ENCODE measurements at places on chromosomes 5 and 9.

- DNase-seq = no peak
These were observed 15.1 kb downstream of the ABCA2 start for GRCh38 chr9:137012694-137013570.

GRCh38 chr9:27599102-27599869, 26.0 kb upstream of the C9orf72 start:
- peak; percentile 63 for DNase-seq

- no peak for DNase-seq
These were observed 19.5 kb downstream of the TTF1 start for GRCh38 chr9:132387133-132387532.

DNA sequence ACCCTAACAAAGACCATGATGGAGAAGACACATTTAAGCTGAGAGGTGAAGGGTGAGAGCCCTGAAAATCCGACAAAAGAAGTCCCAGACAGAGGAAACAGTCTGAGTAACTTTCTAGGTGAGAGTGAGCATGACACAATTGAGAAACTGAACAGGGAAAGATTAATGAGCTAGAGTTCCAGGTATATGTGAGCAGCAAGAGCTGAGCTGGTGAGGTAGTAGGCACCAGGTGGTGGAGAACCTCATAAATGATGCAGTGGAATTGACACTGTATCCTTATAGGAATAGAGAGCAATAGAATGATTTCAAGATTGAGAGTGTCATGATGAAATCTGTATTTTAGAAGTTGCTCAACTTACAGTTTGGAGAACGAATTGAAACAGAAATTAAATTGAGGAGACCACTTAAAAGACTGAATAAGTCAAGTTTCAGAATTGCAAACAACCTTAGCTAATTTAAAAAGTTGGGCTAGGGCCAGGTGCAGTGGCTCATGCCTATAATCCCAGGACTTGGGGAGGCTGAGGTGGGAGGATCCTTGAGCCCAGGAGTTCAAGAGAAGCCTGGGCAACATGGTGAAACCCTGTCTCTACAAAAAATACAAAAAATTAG, 89.8 kb downstream of the NREP start:
- no peak for DNase-seq

- peak; percentile 76 for DNase-seq
These were observed 21.1 kb downstream of the FAM219A start for GRCh38 chr9:34437006-34437925.

GRCh38 chr9:89843591-89843990, 238.8 kb downstream of the GADD45G start:
- DNase-seq = no peak

DNA sequence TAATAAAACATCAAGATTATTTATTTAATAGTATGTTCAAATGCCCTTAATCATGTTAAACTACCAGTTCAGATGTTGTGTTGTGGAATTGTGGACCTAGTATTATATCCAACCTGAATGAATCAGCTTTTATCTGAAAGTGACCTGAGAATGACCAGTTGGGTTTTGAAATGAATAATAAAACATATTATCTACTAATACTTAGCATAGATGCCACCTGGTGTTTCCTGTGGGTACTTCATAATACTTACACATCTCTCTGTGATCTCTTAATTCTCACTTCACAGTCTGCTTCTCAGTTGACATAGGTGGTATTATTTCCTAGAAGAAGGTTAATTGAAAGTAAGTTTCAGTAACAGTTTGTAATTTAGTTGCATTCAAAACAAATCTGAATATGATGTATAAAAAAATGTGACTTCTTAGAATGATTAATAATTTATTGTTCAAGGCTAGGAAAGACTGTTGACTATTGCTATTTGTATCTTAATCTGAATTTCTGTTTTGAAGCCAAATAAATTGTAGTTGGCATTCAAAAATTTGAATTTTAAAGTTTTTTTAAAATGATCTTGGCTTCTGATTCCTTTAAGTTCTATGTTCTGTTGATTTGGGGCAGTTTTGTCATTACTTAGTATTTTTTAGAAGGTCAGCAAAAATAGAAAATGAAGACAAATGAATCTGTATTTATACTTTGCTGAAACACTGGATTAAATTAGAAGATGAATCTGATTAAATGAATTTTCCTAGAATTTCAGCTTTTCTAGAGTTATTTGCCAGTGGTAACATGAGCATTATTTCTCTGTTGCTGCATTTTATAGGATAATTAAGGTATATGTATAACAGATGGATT, 48.2 kb downstream of the KIF2A start:
- DNase-seq = peak; percentile 65
